ENCODE measurements at places on chromosomes 16 and 17.

- no peak for DNase-seq
Observed at GRCh38 chr17:56581635-56582627, 11.6 kb upstream of the NOG start.

DNA sequence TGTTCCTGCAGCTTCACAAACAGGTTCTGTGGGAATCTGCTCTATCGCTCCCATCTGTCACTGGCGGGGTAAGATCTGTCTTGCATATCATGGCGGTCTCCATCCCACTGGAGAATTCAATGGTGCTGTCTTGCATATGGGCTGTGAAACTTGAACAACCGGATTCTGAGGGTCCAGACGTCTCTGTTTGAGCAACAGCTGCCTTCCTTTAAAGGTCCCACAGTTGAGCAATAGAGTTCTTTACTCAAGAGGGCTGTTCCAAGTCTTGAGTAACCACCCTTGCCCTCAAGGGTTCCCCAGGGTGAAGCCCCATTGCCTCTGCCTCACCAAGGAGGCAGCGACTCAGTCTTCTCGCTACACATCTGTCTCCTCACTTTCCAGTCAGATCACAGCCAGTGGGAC lies 50.8 kb downstream of the ZFHX3 start:
- DNase-seq, result no peak

- DNase-seq, result no peak
Observed at GRCh38 chr16:74322301-74322710, 25.7 kb downstream of the PSMD7 start.

DNA sequence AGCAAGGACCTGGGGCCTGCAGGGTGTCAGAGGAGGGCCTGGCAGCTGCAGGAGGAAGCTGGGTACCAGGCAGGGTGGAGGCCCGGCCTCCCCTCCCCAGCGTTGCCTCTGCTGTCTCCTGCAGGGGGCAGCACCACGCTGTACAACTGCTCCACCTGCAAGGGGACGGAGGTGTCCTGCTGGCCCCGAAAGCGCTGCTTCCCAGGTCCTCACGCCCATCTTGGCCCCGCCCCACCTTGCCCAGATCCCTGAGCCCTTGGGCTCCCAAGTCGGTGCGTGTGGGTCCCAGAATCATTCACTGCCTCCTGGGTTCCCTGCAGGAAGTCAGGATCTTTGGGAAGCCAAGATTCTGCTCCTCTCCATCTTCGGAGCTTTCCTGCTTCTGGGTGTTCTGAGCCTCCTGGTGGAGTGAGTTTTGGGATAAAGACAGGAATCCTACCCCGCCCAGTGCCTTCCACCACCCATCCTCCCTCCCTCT lies 1.2 kb downstream of the TMEM95 start:
- DNase-seq, result peak; percentile 77

- DNase-seq, result no peak
Observed at GRCh38 chr17:45020354-45021138, 30.9 kb downstream of the DCAKD start.

GRCh38 chr16:81442916-81443687 lies 1.5 kb upstream of the CMIP start:
- no peak for DNase-seq
